CD8-positive, alpha-beta memory T cell (primary cell): ENCODE measurements at places on chromosomes 5 and 9. TPM values are rescaled to one million over a fixed set of nuclear protein-coding genes. Genes with fewer than 3 reads are reported as not detected.

- DNase-seq: no peak
- H3K4me1 ChIP-seq: no peaks in the 10 kb centered on the region
- no peaks in the 10 kb centered on the region for H3K36me3 ChIP-seq
- H3K4me3 ChIP-seq: no peak overlapping the region
- H3K27ac ChIP-seq: no peak overlapping the region
- no peaks in the 10 kb centered on the region for H3K27me3 ChIP-seq
Observed at GRCh38 chr9:112822618-112823017, 68.1 kb downstream of the SLC46A2 start.

GRCh38 chr5:15026011-15026893 is 154.7 kb upstream of the ANKH start:
- DNase-seq: no peak
- H3K4me1 ChIP-seq: no peaks in the 10 kb centered on the region
- no peaks in the 10 kb centered on the region for H3K27me3 ChIP-seq
- no peak overlapping the region for H3K4me3 ChIP-seq

DNA sequence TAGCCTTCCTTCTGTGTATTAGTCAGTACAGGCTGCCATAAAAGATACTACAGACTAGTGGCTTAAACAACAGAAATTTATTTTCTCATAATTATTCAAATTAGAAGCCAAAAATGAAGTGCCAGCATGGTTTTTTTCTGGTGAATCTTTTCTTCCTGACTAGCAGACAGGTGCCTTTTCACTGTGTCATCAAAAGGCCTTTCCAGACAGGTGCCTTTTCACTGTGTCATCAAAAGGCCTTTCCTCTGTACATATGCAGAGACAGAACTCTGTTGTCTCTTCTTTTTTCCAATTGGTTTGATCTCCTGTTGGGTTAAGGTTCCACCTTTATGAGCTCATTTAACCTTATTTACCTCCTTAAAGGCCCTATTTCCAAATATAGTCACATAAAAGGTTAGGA is 599.9 kb downstream of the ISL1 start:
- no peaks in the 10 kb centered on the region for H3K27me3 ChIP-seq
- no peaks in the 10 kb centered on the region for H3K4me1 ChIP-seq
- no peak overlapping the region for H3K27ac ChIP-seq
- DNase-seq: no peak

DNA sequence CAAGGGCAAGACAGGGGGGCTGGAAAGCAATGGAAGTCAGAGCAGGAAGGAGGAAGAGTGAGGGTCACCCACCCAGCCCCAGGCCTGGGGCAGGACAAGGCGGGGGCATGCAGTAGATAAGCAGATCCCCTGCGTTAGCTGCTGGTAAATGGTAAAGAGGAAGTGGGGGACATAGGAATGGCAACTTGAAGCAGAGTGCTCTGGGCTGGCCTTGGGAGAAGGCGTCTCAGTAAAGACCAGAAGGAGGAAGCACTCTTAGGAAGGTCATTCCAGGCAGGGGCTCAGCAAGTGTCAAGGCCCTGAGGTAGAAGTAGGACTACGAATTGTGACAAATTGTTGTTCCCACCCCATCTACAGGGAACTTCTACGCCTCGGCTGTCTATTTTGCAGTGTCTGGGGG is 15.1 kb downstream of the TCOF1 start:
- H3K4me1 ChIP-seq: peaks cover 13% of the 10 kb centered on the region
- DNase-seq: no peak
- H3K27me3 ChIP-seq: no peaks in the 10 kb centered on the region
- no peak overlapping the region for H3K27ac ChIP-seq
- no peak overlapping the region for H3K4me3 ChIP-seq
- peaks cover 72% of the 10 kb centered on the region for H3K36me3 ChIP-seq

DNA sequence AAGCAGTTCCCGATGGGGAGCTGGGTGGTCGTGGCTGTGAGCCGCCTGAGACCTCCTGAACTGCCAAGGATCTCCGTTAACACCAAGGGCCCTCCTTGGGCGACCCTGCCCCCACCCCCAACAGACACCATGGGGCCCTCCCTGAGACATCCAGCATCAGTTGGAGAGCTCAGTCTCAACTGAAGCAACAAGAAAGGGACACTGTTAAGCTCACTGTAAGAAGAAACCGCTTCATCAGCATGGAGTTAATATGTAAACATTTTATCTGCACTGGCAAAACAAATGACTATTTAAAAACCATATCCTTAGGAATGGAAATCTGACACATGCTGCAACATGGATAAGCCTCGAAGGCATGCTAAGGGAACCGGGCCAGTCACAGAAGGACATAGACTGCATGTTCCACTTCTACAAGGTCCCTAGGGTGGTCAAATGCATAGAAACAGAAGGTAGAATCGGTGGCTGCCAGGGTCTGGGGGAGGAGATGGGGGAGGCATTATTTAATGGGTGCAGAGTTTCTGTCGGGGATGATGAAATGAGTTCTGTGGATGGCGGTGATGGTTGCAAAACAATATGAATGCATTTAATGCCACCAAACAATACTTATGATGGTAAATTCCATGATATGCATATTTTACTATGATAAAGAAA is 47.4 kb downstream of the ROR2 start:
- no peaks in the 10 kb centered on the region for H3K36me3 ChIP-seq
- H3K27ac ChIP-seq: peak overlapping the region; percentile 40
- no peak for DNase-seq
- H3K4me3 ChIP-seq: no peak overlapping the region
- no peaks in the 10 kb centered on the region for H3K27me3 ChIP-seq
- peaks cover 24% of the 10 kb centered on the region for H3K4me1 ChIP-seq

- no peaks in the 10 kb centered on the region for H3K4me1 ChIP-seq
- no peaks in the 10 kb centered on the region for H3K27me3 ChIP-seq
- H3K36me3 ChIP-seq: no peaks in the 10 kb centered on the region
- H3K4me3 ChIP-seq: no peak within 1 kb of the TSS
- H3K27ac ChIP-seq: no peak within 1 kb of the TSS
Observed at GRCh38 chr9:110337727-110338126, at the start of gene TXNDC8. Gene TXNDC8 (minus strand): TSS chr9:110337863.

DNA sequence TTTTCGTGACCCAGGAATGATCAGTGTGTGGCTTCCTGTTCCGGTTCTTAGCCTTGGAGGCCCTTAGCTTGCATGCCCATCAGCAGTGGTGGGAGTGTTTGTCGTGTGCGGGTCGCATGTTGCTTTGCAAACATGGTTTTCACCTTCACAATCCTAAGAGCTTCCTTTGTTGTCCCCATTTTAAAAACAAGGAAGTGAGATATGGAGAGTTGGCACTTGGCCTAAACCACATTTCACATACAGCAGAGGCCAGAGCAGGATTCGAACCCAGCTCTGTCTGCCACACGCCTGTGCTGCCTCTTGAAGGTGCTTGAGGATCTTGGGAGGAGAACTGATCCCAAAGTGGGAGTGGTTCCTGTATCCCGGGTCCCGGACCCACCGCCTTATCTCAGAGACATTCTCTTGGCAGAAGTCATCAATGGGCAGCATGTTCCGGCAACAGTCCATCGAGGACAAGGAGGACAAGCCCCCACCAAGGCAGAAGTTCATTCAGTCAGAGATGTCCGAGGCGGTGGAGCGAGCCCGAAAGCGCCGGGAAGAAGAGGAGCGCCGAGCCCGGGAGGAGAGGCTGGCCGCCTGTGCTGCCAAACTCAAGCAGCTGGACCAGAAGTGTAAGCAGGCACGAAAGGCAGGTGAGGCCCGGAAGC is 38.2 kb upstream of the POMT1 start:
- H3K4me1 ChIP-seq: no peaks in the 10 kb centered on the region
- no peak overlapping the region for H3K27ac ChIP-seq
- DNase-seq: no peak
- peaks cover 64% of the 10 kb centered on the region for H3K36me3 ChIP-seq

GRCh38 chr5:60339691-60340201 is 360.2 kb downstream of the DEPDC1B start:
- no peaks in the 10 kb centered on the region for H3K4me1 ChIP-seq
- no peaks in the 10 kb centered on the region for H3K36me3 ChIP-seq
- H3K27ac ChIP-seq: no peak overlapping the region

- H3K27me3 ChIP-seq: no peaks in the 10 kb centered on the region
- no peak overlapping the region for H3K27ac ChIP-seq
- H3K4me1 ChIP-seq: no peaks in the 10 kb centered on the region
- DNase-seq: no peak
Observed at GRCh38 chr5:91457681-91458058, 74.6 kb upstream of the ARRDC3 start.

GRCh38 chr5:165457859-165458481 is 1952.6 kb downstream of the MAT2B start:
- no peaks in the 10 kb centered on the region for H3K36me3 ChIP-seq
- H3K4me3 ChIP-seq: no peak overlapping the region
- H3K27ac ChIP-seq: no peak overlapping the region
- DNase-seq: no peak
- H3K27me3 ChIP-seq: no peaks in the 10 kb centered on the region

DNA sequence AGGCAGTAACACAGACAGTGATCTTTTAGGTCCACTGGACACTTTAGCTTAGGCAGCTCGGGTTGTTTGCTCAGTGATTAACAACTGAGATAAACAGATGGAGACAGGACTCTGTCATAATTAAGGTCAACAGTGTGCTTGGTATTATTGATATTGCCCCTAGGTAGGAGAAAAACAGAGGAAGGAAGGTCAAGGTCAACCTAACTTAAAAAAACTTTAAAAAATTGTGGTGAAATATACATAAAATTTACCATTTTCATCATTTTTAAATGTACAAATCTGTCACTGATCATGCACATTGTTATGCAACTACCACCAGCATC is 2.1 kb upstream of the HSPA4 start:
- H3K27ac ChIP-seq: no peak overlapping the region
- peaks cover 22% of the 10 kb centered on the region for H3K4me1 ChIP-seq
- no peaks in the 10 kb centered on the region for H3K36me3 ChIP-seq
- DNase-seq: no peak

- no peak overlapping the region for H3K27ac ChIP-seq
- H3K27me3 ChIP-seq: no peaks in the 10 kb centered on the region
- no peak overlapping the region for H3K4me3 ChIP-seq
- no peak for DNase-seq
Observed at GRCh38 chr5:104385906-104386305, 823.3 kb upstream of the NUDT12 start.

- no peaks in the 10 kb centered on the region for H3K4me1 ChIP-seq
- H3K4me3 ChIP-seq: no peak overlapping the region
- DNase-seq: no peak
Observed at GRCh38 chr5:2253040-2253975, 370.6 kb upstream of the IRX4 start.

DNA sequence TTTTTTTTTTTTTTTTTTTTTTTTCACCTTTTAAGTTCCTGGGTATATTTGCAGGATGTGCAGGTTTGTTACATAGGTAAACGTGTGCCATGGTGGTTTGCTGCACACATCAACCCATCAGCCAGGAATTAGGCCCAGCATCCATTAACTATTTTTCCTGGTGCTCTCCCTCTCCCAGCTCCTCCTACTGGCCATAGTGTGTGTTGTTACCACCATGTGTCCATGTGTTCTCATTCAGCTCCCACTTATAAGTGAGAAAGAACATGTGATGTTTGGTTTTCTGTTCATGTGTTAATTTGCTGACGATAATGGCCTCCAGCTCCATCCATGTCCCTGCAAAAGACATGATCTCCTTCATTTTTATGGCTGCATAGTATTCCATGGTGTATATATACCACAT is 350.5 kb downstream of the MAN2A1 start:
- no peaks in the 10 kb centered on the region for H3K27me3 ChIP-seq
- no peak for DNase-seq
- no peak overlapping the region for H3K4me3 ChIP-seq
- H3K36me3 ChIP-seq: no peaks in the 10 kb centered on the region

DNA sequence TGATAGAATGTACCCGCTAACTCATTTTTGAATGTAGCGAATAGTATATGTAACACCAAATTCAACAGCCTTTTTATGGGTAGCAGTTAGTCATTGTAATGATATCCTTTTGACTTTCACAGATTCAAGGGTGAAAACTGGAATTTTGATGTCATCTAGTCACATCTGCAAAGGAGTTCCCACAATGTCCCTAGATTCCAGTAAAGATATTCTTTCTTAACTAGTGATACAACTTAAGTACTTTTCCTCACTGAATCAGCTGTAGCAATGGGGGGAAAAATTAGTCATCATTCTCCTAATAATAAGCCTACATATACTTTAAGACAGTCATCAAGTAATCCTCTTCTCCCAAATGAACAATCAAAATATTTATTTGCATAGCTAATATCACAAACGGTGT is 11.5 kb upstream of the SSBP2 start:
- H3K4me3 ChIP-seq: no peak overlapping the region
- peaks cover 7% of the 10 kb centered on the region for H3K4me1 ChIP-seq
- no peak for DNase-seq
- no peaks in the 10 kb centered on the region for H3K27me3 ChIP-seq
- H3K27ac ChIP-seq: no peak overlapping the region
- H3K36me3 ChIP-seq: no peaks in the 10 kb centered on the region

DNA sequence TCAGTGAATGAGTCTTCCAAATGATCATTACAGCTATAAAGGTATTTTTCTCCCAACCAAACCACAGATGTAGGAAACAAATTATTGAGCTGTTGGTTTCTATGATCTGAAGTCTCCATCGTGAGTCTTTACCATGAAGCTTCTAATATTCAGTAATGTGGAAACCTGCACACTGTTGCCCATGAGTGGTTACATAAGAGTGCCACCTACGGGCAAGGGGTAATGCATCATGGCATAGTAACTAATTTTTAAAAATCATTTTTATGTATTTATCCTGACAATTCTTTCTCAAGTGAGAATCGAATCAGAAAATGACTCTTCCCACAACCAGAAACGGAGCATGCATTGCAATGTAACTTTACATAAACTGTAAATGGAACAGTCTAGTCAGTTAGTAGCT is 282.5 kb upstream of the SMARCA2 start:
- no peaks in the 10 kb centered on the region for H3K4me1 ChIP-seq
- no peaks in the 10 kb centered on the region for H3K27me3 ChIP-seq

GRCh38 chr5:112154940-112155686 is 264.0 kb downstream of the EPB41L4A start:
- H3K27me3 ChIP-seq: no peaks in the 10 kb centered on the region
- H3K4me1 ChIP-seq: peaks cover under 1% of the 10 kb centered on the region
- H3K27ac ChIP-seq: no peak overlapping the region
- no peak for DNase-seq
- H3K36me3 ChIP-seq: no peaks in the 10 kb centered on the region
- no peak overlapping the region for H3K4me3 ChIP-seq

The SGTB gene
- total RNA-seq: 12.2 TPM

The ZFR gene
- total RNA-seq: 87.5 TPM

The RORB gene
- total RNA-seq: not detected

The ASPN gene
- total RNA-seq: not detected

The BNC2 gene
- total RNA-seq: not detected

The WDR38 gene
- not detected for total RNA-seq

The GRXCR2 gene
- not detected for total RNA-seq

The ARAP3 gene
- 7.9 TPM for total RNA-seq
